BE2C (cell line): ENCODE measurements at places on chromosomes 6 and 20.

- no peak for DNase-seq
These were observed 65.5 kb upstream of the SLC4A11 start for GRCh38 chr20:3304456-3304855.

- no peak for DNase-seq
These were observed 18.6 kb downstream of the DYNLT1 start for GRCh38 chr6:158625881-158626305.

GRCh38 chr6:35725721-35726438, 11.0 kb upstream of the ARMC12 start:
- DNase-seq = no peak

DNA sequence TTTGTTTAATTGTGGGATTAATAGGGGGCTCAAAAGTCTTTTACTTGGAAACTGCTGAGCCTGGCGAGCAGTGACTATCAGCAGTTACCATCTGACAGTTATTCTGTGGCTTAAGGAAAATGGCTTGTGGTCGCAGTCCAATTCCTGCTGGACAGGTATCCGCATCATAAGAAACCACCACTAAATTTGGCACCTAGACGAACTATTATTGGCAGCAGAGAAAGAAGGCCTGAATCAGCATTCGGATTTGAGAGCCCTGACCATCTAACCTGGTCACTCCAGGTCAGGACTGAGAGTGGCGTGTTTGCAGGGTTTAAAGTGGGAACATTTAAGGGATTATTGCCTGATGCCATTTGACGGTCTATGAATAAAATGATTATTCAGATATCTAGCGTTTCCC, 146.4 kb downstream of the RPS12 start:
- no peak for DNase-seq

GRCh38 chr6:17721671-17722070, 14.9 kb upstream of the NUP153 start:
- DNase-seq = no peak

GRCh38 chr20:57308451-57309271, 20.9 kb upstream of the SPO11 start:
- no peak for DNase-seq

DNA sequence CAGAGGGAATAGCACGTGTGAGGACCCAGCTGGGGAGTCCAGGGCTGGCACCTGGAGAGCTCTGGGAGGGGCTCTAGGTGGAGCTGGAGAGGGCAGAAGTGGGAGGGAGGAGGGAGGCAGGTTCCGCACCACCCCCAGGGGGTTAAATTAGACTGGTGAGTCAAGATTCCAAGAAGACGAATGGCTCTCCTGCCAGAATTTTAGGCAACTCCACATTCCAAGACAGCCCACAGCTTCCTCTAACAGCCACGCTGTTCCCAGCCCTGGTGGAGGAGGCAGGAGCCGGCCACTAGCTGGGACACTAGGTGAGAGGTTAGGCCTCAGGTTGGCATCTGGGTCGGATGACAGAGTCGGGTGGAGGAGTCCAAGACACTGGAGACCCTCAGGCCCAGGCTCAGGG, 60.2 kb downstream of the TFAP2C start:
- DNase-seq = no peak

GRCh38 chr6:109453594-109454495, 1.7 kb downstream of the MICAL1 start:
- DNase-seq = peak; percentile 87

GRCh38 chr20:34015401-34016335, 22.0 kb downstream of the RALY start:
- DNase-seq = no peak

DNA sequence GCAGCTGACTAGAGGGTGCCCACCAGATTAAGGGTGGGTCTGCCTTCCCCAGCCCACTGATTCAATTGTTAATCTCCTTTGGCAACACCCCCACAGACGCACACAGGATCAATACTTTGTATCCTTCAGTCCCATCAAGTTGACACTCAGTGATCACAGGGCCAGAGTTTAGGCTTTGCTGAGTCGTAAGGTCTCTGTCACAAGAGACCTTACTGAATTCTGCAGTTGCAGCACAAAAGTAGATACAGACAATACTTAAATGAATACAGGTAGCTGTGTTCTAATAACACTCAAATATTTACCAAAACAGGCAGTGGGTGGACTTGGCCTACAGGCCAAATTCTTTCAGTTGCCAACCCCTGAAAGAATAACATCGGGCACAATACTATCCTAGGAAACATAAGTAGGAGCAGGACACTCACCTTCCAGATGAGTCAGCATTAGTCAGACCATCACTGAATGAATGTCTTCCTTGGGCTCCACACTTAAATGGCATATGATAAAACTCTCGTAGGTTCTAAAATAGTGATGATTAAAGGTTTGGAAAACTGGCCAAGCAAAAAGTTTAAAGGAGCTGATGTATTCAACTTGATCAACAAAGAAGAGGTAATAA, 190.0 kb downstream of the UBE3D start:
- no peak for DNase-seq

DNA sequence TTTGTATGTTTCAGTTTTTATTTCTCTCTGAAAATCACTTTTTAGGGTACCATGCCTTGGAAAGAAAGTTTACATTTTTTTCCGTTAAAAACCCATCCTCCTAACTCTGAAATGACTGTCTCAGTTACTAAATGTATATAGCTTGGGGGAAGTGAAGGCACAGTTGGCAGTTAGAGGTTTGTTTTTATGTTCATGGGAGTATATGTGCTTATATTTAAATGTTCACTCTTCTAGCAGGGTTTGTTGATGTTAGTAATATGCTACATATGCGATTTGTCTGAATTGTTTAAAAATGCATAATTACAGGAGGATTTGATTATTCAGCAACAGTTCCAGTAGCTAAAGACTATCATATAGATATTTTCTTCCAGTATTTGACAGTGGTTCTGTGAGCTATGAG, 31.1 kb downstream of the CDKAL1 start:
- DNase-seq = no peak
